Stomach (tissue), 19 donors: ENCODE measurements at places on chromosomes 6 and 20. TPM values are rescaled to one million over a fixed set of nuclear protein-coding genes. Genes with fewer than 3 reads are reported as not detected.

SLC35F1 gene
- total RNA-seq, result 0.72 TPM

KIAA0408 gene
- total RNA-seq, result 9.4 TPM

CGAS gene
- total RNA-seq, result not detected

FOXF2 gene
- total RNA-seq, result 104 TPM

IL17A gene
- total RNA-seq, result not detected

SHLD1 gene
- not detected for total RNA-seq

RAD21L1 gene
- total RNA-seq, result not detected

AGPAT4 gene
- 0.58 TPM for total RNA-seq

GSTA2 gene
- not detected for total RNA-seq

HLA-DPA1 gene
- 39.7 TPM for total RNA-seq

TNXB gene
- 408 TPM for total RNA-seq

COL20A1 gene
- not detected for total RNA-seq

MEI4 gene
- total RNA-seq, result not detected

GPR63 gene
- 7.7 TPM for total RNA-seq

SNAP91 gene
- not detected for total RNA-seq

DDX39B gene
- 445 TPM for total RNA-seq

COX7A2 gene
- 27.8 TPM for total RNA-seq

RBBP8NL gene
- total RNA-seq, result not detected

RNF114 gene
- total RNA-seq, result 142 TPM

PCSK2 gene
- not detected for total RNA-seq

TRIM31 gene
- total RNA-seq, result 4.6 TPM

GSTA1 gene
- not detected for total RNA-seq

LIN28B gene
- total RNA-seq, result not detected

NOTCH4 gene
- 11.0 TPM for total RNA-seq

RIMS4 gene
- total RNA-seq, result not detected

TRIM38 gene
- 7.8 TPM for total RNA-seq

DCBLD1 gene
- 10.5 TPM for total RNA-seq

SIGLEC1 gene
- total RNA-seq, result 1.7 TPM

LINC00237 gene
- not detected for total RNA-seq

CCDC170 gene
- not detected for total RNA-seq

FLRT3 gene
- not detected for total RNA-seq

DDX43 gene
- total RNA-seq, result 24.9 TPM

CCDC167 gene
- 46.9 TPM for total RNA-seq

SPAG4 gene
- not detected for total RNA-seq

CLVS2 gene
- not detected for total RNA-seq

BPIFB4 gene
- total RNA-seq, result not detected

FAM209B gene
- total RNA-seq, result not detected

CENPB gene
- total RNA-seq, result 24.5 TPM

LY6G5C gene
- total RNA-seq, result not detected

MCCD1 gene
- not detected for total RNA-seq

PKIB gene
- 7.6 TPM for total RNA-seq

MACROD2 gene
- 25.0 TPM for total RNA-seq

MTFR2 gene
- total RNA-seq, result 4.0 TPM

SLC24A3 gene
- total RNA-seq, result 5.3 TPM

ARMH2 gene
- not detected for total RNA-seq

CARMIL1 gene
- total RNA-seq, result 40.6 TPM

SYS1 gene
- 16.0 TPM for total RNA-seq

MDFI gene
- total RNA-seq, result 8.3 TPM

PDYN gene
- not detected for total RNA-seq

CYP24A1 gene
- not detected for total RNA-seq

BHLHE23 gene
- not detected for total RNA-seq
